Thymus (tissue), 14 donors: ENCODE measurements at places on chromosomes 4 and X. TPM values are rescaled to one million over a fixed set of nuclear protein-coding genes. Genes with fewer than 3 reads are reported as not detected.

The REPS2 gene
- 1.7 TPM for total RNA-seq

DNA sequence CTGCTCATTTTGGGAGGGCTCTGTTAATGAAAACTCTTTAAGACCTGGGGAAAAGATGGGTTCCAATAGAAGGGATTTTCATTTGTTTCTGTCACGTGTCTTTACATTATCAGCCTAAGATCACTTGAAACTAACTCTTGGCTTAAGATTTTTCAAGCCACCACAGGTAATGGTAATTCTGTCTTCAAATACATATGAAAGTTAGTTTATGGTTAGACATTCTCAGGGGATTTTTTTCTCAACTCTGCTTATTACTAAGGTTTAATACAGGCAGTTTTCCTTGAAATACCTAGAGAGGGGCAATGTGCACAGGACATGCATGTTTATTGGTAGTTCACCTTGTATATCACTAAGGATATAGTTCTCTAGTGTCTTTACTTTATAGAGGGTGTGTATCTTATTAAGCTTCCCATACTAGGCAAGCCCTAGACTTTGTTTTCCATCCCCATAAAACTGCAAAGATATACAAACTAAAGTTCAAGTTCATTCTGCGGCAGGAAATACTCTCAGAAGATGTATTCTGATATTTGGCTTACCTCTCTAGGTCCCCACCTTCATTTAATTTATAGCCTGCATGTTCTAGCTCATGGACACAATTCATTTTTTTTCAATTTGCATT, 38.2 kb upstream of the MYOZ2 start:
- H3K4me3 ChIP-seq = no peak overlapping the region
- no peak overlapping the region for H3K27ac ChIP-seq
- H3K36me3 ChIP-seq = no peaks in the 10 kb centered on the region
- DNase-seq = no peak
- H3K4me1 ChIP-seq = no peaks in the 10 kb centered on the region
- no peaks in the 10 kb centered on the region for H3K27me3 ChIP-seq

GRCh38 chr4:36115312-36115711, 129.0 kb downstream of the ARAP2 start:
- no peak overlapping the region for H3K27ac ChIP-seq
- no peak overlapping the region for H3K4me3 ChIP-seq
- no peaks in the 10 kb centered on the region for H3K4me1 ChIP-seq
- no peaks in the 10 kb centered on the region for H3K27me3 ChIP-seq

DNA sequence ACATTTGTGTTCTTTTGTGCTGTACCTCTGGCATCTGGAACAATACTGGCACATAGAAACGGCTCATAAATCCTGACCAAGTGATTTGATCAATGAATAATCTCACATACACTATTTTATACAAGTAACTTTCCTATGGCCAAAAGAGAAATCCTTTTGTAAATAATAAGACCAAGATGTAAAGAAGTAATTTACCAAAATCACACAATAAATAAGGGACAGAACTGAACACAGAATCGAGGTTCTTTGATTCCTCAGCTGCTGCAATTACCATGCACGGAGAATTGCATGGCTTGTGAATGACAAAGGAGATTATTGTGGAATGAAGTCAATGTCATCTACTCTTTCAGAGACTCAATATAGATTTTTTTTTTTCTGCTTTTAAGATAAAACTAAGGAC, 576.8 kb upstream of the SMIM31 start:
- H3K36me3 ChIP-seq = no peaks in the 10 kb centered on the region
- no peaks in the 10 kb centered on the region for H3K4me1 ChIP-seq
- no peak for DNase-seq
- no peak overlapping the region for H3K4me3 ChIP-seq

DNA sequence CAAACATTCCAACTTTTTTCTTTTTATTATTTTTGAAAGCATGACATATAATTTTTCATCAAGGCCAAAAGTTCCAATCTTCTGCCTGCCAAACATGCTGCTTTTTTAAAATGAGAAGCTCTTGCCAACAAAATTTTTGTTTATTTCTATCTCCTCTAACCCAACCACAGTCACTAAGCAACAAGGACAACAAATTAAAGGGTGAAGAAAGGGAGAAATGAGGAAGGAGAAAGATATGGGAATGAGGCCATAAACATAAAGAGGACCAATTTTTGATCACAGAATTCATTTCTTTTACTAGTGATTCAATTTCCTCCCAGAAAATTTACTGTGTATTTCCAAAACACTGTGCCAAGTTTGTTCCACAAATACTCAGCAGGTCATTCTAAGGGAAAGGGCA, 537.0 kb upstream of the DIAPH2 start:
- no peak for DNase-seq
- no peaks in the 10 kb centered on the region for H3K27me3 ChIP-seq
- no peaks in the 10 kb centered on the region for H3K36me3 ChIP-seq
- H3K27ac ChIP-seq = no peak overlapping the region
- no peaks in the 10 kb centered on the region for H3K4me1 ChIP-seq

DNA sequence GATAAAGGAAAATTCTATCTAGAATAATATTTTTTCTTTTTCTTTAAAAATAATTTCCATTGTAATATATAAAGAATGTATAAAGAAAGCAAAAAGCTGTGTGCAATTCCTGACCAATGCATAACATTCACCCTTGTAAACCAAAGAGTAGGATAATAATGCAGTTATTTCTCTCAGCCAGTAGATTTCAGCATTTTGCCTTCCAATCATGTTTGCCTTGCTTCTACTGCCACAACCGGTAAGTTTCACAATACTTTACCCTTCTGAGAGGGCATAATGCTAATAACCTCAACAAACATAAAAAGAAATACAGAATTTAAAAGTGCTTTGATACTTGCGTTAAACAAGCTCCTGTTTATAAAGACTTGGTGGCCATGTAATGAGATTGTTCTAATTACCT, 59.9 kb downstream of the CHIC2 start:
- H3K36me3 ChIP-seq = peaks cover 17% of the 10 kb centered on the region
- no peak for DNase-seq
- H3K27me3 ChIP-seq = no peaks in the 10 kb centered on the region
- H3K4me3 ChIP-seq = no peak overlapping the region

DNA sequence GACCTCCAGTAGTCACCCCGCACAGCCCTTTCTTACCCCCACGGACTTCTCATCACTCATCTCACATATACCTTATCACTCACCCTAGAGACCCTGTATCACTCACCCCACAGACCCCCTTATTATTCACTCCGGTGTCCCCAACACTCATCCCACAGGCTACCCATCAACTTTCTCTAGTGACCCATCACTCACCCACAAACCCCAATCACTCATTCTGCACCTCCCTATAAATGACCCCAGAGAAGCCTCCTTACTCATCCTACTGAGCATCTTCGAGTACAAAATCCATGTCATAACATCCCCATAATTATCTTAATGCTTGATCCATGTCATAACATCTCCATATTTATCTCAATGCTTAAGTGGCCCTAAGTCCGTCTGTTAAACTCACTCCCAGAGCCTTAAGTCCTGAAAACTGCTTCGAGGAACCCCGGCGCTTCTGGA, 934 bp downstream of the ZNF41 start:
- no peaks in the 10 kb centered on the region for H3K36me3 ChIP-seq
- peak overlapping the region; percentile 71 for H3K4me3 ChIP-seq
- peak overlapping the region; percentile 91 for H3K27ac ChIP-seq
- no peaks in the 10 kb centered on the region for H3K4me1 ChIP-seq
- no peak for DNase-seq

The PNMA6A gene
- 0.71 TPM for total RNA-seq

GRCh38 chr4:23374259-23374658, 515.6 kb downstream of the PPARGC1A start:
- H3K36me3 ChIP-seq = no peaks in the 10 kb centered on the region
- no peak overlapping the region for H3K27ac ChIP-seq
- no peaks in the 10 kb centered on the region for H3K27me3 ChIP-seq
- H3K4me1 ChIP-seq = no peaks in the 10 kb centered on the region
- H3K4me3 ChIP-seq = no peak overlapping the region

GRCh38 chr4:88630756-88631155, 38.5 kb downstream of the HERC3 start:
- peaks cover 3% of the 10 kb centered on the region for H3K36me3 ChIP-seq
- no peak overlapping the region for H3K27ac ChIP-seq
- DNase-seq = no peak
- H3K4me1 ChIP-seq = no peaks in the 10 kb centered on the region
- H3K27me3 ChIP-seq = no peaks in the 10 kb centered on the region
- no peak overlapping the region for H3K4me3 ChIP-seq

The PCSK1N gene
- 0.33 TPM for total RNA-seq

- no peaks in the 10 kb centered on the region for H3K27me3 ChIP-seq
- no peak overlapping the region for H3K4me3 ChIP-seq
- H3K4me1 ChIP-seq = no peaks in the 10 kb centered on the region
- no peaks in the 10 kb centered on the region for H3K36me3 ChIP-seq
Observed at GRCh38 chr4:69057620-69058409, 38.5 kb upstream of the UGT2B7 start.
